ENCODE measurements at places on chromosomes 2 and 18. TPM values are rescaled to one million over a fixed set of nuclear protein-coding genes. Genes with fewer than 3 reads are reported as not detected.

Gene ANKRD29
- total RNA-seq = not detected

Gene PROC
- not detected for total RNA-seq

Gene PROM2
- 1.1 TPM for total RNA-seq

Gene COLEC12
- 0.17 TPM for total RNA-seq

Gene ALKAL2
- total RNA-seq = not detected

Gene GCFC2
- total RNA-seq = 25.9 TPM

Gene TDRD15
- 0.06 TPM for total RNA-seq

Gene DNMT3A
- total RNA-seq = 71.6 TPM

Gene LIMS4
- total RNA-seq = 4.0 TPM

Gene GALNT3
- 2.7 TPM for total RNA-seq

Gene RAB6D
- not detected for total RNA-seq

Gene SERPINB4
- not detected for total RNA-seq

Gene CTLA4
- total RNA-seq = 20.4 TPM

DNA sequence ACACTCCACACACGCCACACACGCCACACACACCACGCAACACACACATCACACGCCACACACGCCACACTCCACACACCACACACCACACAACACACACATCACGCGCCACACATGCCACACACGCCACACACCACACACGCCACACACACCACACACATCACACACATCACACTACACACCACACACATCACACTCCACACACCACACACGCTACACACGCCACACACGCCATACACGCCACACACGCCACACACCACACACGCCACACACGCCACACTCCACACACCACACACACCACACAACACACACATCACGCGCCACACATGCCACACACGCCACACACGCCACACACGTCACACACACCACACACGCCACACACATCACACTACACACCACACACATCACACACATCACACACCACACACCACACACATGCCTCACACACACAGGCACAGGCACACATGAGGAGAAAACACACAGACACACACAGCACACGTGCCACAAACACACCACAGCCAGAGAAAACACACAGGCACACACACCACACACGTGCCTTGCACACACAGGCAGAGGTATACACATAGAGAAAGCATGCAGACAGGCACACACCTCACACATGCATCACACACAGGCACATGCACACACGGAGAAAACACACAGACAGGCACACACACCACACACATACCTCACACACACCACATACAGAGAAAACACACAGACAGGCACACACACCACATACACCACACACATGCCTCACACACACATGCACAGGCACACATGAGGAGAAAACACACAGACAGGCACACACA is 241.5 kb upstream of the MYT1L start:
- no peak for DNase-seq

DNA sequence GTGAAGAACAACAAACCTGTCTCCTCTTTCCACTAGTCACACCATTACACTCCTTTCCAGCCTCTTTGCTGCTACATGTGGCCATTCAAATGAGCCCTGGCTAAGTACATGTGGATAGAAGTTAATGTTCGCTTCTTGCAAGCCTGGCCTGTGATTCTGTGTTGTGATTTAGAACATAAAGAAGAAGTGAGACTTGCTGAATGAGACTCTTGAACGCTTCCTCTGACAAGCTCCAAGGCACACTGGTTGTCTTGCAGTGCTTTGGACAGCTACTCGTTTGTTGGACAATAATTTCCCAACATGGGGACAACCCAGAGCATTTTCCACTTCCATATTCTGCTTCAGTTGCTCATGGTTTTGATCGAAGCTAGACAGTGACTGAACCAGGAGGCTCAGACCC is 57.3 kb downstream of the CCDC74A start:
- no peak for DNase-seq

- DNase-seq = no peak
Observed at GRCh38 chr2:106858810-106859209, 27.2 kb downstream of the ST6GAL2 start.

- no peak for DNase-seq
Observed at GRCh38 chr2:26612034-26612433, 29.1 kb downstream of the CIB4 start.

GRCh38 chr2:11466307-11467128 is 557 bp upstream of the E2F6 start:
- no peak for DNase-seq

DNA sequence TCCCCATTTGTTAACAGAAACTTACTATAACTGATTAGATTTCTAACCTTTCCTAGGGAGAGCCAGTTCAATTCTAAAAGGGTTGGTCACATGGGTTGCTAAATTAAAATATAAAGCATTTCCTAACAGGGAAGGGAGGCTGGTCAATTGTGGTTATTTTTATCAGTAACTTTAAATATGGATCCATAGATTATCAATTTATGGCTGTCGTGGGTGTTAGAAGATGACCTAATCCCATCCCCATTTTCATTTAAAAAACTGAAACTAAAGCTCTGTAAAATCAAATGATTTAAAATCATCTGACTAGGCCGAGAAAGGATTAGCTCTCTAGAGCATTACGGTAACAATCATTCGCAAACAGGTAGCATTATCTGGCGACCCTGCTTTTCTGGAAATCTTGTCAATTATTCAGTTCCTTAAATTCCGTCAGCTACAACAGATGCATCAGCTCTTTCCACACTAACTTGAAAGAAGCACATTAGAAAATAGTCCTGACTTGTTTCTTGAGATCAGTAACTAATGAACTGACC is 953 bp upstream of the HNRNPA3 start:
- DNase-seq = no peak

- no peak for DNase-seq
Observed at GRCh38 chr2:237297421-237298150, 116.4 kb downstream of the COL6A3 start.

DNA sequence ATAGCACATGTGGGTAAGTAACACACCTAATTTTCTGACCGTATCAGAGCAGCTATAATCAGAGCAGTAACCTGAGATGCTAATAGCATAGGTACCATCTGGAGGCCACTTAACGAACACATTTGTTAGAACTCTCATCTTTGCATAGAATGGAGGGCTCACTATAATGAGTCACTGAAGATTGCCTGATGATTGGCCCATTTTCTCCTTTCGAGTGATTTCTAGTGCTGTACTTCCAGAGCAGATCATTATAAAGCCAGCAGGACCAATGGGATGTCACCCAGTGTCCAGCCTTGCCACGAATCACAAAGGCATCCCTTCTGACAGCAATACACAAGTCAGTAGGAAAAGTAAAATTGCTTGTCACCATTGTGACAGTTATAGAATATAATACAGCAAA is 81.7 kb upstream of the REV1 start:
- DNase-seq = no peak

GRCh38 chr2:157486596-157487270 is 42.8 kb upstream of the CYTIP start:
- no peak for DNase-seq

DNA sequence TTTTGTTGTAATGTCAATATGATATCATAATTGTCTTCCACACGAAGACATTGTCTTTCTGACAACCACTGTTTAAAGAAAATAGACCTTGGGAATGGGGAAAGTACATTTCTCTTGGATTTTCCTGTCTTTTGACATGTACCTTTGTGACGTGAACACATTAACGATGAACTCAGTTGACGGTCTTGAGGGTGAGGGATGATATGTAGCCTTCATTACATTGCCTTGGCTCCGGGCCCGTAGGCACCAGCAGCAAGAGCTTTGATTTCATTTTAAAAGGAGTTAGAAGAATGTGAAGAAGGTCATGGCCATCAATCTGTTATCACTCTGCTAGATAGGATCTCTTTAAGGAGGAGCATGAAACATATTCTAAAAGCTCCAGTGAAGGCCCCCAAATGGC is 80.9 kb downstream of the LYPD6B start:
- DNase-seq = no peak

- DNase-seq = no peak
Observed at GRCh38 chr18:74503137-74503536, 7.0 kb downstream of the CNDP2 start.

GRCh38 chr2:58762176-58762781 is 521.2 kb upstream of the FANCL start:
- no peak for DNase-seq

- no peak for DNase-seq
Observed at GRCh38 chr2:171409436-171409971, 24.3 kb downstream of the METTL8 start.

DNA sequence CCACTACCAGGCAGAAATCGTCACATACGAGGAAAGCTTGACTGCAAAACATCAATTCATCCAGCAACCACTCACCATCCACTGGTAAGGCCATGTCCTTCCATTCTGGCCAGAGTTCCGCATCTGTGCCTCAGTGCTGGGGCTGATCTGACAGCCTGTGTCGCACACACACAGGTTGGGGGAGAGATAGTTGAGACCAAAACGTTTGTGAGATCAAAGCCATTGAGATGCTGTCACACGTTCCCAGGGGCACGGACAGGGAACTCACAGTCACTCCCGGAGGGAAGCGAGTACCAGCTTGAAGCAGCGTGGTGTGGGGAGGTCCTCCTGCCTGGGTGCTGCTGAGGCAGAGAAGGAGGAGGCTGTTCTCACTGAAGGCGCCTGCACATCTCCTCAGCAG is 458.5 kb upstream of the SALL3 start:
- no peak for DNase-seq

GRCh38 chr2:238027591-238028415 is 33.0 kb upstream of the SCLY start:
- no peak for DNase-seq

GRCh38 chr2:190093793-190094192 is 31.3 kb upstream of the MSTN start:
- DNase-seq = no peak

DNA sequence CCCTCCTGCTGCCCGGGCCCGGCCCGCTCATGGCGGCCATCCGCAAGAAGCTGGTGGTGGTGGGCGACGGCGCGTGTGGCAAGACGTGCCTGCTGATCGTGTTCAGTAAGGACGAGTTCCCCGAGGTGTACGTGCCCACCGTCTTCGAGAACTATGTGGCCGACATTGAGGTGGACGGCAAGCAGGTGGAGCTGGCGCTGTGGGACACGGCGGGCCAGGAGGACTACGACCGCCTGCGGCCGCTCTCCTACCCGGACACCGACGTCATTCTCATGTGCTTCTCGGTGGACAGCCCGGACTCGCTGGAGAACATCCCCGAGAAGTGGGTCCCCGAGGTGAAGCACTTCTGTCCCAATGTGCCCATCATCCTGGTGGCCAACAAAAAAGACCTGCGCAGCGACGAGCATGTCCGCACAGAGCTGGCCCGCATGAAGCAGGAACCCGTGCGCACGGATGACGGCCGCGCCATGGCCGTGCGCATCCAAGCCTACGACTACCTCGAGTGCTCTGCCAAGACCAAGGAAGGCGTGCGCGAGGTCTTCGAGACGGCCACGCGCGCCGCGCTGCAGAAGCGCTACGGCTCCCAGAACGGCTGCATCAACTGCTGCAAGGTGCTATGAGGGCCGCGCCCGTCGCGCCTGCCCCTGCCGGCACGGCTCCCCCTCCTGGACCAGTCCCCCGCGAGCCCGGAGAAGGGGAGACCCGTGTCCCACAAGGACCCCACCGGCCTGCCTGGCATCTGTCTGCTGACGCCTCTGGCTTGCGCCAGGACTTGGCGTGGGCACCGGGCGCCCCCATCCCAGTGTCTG is 767 bp downstream of the RHOB start:
- DNase-seq = peak; percentile 20

DNA sequence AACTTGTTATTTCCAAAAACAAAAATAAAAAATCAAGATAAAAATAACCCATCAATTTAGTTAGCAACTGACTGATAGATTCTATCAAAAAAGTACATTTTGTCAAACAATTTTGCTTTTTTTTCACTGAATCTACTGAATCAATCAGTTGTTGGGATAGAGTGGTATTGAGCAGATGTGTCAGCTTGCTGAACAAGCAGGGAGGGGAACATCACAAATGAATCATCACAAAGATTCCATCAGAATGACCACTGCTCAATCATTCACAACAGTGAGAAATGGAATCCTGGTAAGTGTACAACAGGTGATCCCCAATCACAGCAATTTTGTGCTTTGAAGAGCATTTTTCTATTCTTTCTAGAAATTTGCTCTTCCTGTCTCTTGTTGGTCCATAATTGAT is 12.3 kb upstream of the SLC14A2 start:
- no peak for DNase-seq

DNA sequence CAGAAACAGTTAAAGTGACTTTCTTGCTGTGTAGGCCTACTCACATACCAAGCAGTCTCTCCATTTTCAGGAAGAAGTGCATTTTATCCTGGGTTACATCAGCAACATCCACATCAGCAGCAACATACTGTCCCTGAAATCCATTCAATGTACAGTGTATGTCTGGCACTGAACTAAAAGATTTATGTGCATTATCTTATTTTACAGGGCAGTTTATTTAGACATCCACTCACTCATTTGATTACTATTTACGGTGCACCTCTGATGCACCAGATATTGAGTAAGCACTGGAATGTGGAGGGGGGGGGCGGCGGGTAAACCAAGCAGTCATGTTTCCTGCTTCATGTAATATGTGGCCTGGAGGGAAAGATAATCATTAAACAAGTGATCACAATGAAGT is 1128.2 kb downstream of the BCL11A start:
- DNase-seq = no peak

- no peak for DNase-seq
Observed at GRCh38 chr2:63737081-63737751, 104.5 kb upstream of the UGP2 start.

DNA sequence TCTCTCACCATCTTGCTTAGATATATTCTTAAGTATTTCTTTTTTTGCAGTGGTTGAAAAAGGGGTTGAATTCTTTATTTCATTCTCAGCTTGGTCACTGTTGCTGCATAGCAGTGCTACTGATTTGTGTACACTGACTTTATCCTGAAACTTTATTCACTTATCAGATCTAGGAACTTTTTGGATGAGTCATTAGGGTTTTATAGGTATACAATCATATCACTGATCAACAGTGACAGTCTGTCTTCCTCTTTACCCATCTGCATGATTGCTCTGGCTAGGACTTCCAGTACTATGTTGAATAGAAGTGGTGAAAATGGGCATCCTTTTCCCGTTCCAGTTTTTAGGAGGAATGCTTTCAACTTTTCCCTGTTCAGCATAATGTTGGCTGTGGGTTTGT is 6.5 kb downstream of the STARD6 start:
- DNase-seq = no peak

- DNase-seq = no peak
Observed at GRCh38 chr2:123916531-123916930, 108.6 kb upstream of the CNTNAP5 start.
